Activated CD8-positive, alpha-beta memory T cell treated with anti-CD3 and anti-CD28 coated beads, Interleukin-2, amount 10 ng/mL, durations not matched to agents 7 days and 5 days (primary cell): ENCODE measurements at places on chromosomes 5 and 9.
A peak's percentile ranks its signal among the peaks of the same experiment; 100 is the strongest.

DNA sequence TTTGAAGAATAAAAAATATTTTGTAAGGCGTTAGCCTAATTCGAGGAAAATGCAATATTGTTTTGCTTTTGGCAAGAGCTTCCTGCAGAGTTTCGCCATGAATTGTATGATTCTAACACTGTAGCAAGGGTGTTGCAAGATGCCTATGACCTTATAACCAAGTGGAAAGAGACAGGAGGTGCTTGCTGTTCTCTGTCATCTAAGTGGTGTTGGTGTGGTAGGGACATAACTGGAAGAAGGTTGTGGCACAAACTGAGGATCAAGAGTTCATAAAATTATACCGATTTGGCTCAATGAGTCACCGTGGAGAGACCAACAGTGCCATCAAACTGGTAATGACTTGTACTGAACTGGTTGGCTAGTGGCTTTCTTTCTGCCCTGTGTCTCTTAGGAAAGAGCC lies 6.3 kb downstream of the STC2 start:
- DNase-seq, result no peak

GRCh38 chr5:9431496-9432258 lies 114.2 kb downstream of the SEMA5A start:
- DNase-seq, result no peak

DNA sequence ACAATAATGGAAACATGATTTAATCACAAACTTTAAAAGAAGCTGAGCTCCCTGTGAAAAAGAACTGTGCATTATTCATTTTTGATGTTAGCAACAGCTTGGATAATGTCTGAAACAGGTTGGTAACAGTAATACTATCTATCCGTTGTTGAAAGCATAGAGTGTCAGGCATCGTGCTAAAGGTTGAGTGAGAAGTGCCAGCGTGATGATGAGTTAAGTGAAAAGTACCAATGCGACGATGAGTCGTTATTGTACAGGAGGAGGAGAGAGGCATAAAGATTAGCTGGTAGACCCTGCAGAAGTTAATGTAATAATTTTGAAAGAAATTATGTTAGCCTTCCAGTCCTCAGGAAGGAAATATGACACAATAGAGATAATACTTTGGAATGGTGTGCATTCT lies 593.6 kb downstream of the MAT2B start:
- DNase-seq, result no peak

GRCh38 chr9:110571801-110572483 lies 7.6 kb downstream of the SVEP1 start:
- DNase-seq, result no peak

DNA sequence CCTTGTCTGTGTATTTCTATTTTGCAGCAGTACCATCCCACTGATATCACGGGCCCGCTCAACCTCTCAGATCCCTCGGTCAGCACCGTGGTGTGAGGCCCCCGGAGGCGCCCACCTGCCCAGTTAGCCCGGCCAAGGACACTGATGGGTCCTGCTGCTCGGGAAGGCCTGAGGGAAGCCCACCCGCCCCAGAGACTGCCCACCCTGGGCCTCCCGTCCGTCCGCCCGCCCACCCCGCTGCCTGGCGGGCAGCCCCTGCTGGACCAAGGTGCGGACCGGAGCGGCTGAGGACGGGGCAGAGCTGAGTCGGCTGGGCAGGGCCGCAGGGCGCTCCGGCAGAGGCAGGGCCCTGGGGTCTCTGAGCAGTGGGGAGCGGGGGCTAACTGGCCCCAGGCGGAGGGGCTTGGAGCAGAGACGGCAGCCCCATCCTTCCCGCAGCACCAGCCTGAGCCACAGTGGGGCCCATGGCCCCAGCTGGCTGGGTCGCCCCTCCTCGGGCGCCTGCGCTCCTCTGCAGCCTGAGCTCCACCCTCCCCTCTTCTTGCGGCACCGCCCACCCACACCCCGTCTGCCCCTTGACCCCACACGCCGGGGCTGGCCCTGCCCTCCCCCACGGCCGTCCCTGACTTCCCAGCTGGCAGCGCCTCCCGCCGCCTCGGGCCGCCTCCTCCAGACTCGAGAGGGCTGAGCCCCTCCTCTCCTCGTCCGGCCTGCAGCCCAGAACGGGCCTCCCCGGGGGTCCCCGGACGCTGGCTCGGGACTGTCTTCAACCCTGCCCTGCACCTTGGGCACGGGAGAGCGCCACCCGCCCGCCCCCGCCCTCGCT lies 1.9 kb downstream of the LRRC26 start:
- no peak for DNase-seq

DNA sequence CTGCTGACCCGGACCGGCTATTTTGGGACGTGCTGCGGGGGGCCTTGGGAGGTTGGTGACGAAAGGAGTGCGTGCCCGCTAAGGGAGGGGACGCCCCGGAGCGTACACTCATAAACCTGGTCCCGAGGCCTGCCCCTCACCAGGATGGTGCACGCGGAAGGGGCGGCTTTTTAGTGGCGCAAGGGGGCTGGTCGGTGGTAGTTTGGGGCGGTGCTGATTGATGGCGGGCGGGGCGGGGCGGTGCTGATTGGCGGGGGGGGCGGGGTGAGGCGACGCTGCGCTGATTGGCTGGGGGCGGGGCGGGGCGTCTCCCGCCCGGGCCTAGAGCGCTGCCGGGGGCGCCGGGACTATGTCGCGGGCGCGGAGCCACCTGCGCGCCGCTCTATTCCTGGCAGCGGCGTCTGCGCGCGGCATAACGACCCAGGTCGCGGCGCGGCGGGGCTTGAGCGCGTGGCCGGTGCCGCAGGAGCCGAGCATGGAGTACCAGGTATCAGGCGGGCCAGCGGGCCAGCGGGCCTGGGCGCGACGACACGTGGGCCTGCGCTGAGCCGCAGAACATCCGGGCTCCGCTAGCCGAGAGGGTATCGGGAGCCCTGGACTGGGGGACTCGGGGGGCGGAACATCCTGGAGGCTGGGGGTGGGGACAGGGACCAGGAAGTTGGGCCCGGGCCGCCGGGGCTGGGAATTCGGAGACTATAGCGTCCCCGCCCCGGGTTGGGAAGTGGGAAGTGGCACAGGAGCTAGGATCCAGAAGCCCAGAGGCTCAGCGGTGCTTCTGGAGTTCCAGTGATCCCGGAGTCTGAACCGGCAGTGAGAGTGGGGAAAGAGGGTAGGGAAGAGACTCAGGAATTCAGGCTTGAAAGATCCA lies at the start of gene FPGS:
Gene FPGS, plus strand, starts transcription at position 307 of the 868 bp plus-strand sequence. Its CDS starts 43 bp downstream, at position 350.
- DNase-seq, result peak; percentile 90

DNA sequence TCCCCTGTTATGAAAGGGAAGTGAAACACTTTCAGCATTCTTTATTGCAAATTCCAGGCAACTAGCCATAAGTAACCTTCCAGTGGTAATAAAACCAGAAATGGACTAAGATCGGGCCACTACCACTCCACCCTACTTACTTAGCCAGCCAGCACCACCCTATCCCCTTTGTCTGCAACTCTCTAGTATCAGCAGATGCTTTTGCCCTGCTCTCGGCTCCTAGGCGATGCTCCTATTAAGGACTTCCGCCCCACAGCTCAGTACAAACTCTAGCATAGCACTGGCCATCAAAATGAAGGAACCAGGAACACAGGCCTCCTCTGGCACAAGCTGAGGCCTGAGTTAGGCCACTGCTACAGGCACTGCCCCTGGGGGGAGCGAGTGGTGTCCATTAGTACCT lies 81.2 kb downstream of the GLDC start:
- no peak for DNase-seq

GRCh38 chr9:73402081-73403028 lies 250.7 kb downstream of the ANXA1 start:
- DNase-seq, result no peak

GRCh38 chr5:909086-909485 lies 16.4 kb downstream of the TRIP13 start:
- no peak for DNase-seq
